Stimulated activated CD4-positive, alpha-beta T cell treated with anti-CD3 and anti-CD28 coated beads, TNF-alpha, amount 100 ng/mL, for 1 hour (primary cell): ENCODE measurements at places on chromosomes 12 and 14.

DNA sequence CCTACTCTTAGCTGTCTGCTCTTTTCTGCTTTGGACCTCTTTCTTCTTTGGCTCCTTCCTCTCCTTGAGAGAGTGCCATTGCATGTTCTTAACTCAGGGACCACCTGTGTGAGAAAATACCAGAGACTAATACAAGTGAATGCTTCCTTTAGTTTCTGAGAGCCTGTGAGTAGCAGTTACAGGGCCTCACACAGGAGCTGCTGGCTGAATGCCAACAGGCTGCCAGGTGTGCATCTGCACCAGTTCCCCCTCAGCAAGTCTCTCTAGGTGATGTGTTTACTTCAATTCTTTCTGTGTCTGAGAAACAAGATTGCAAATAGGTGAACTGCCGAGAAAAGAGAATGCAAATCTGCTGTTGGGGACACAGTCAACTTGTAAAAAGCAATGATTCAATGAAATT, 108.2 kb downstream of the STXBP6 start:
- no peak for DNase-seq

DNA sequence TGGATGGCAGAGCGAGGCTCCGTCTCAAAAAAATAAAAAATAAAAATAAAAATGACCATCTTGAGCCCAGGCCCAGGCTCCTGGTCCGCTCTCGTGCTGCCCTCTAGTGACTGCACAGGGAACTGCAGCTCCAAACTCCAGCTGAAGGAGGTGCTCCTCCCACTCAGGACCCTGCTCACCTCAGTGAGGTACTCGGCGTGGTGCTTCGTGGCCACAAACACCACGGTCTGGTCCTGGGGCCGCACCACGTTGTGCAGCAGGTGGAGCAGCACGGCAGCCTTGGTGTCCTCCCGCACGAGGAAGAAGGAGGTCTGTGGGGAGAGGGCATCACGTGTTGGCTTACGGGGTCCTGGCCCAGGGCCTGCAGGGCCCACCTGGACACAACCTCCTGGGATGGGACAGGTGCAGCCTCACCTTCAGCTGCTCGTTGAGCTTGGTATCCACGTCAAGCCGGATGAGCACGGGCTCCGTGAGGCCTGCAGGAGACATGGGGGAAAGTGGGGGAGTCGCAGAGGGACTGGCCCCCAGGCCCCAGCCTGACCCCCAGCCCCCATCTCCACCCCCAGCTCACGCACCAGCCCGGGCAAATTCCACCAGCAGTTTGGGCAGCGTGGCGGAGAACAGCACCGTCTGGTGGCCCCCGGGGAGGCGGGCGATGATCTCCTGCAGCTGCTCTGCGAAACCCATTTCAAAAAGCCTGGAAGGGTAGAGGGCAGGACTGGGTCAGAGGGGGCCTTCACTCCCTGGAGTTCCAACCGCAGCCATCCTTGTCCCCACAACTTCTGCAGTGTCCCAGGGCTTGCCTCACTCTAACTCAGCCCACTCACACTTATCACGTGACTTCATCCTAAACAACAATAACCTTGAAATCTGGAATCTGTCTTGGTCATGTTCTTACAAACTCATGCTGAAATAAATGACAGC, 10.6 kb downstream of the DDX54 start:
- DNase-seq = peak; percentile 76

GRCh38 chr12:31008241-31008761, 65.4 kb upstream of the DDX11 start:
- DNase-seq = no peak

GRCh38 chr14:75577729-75578101, 705 bp upstream of the FLVCR2 start:
- DNase-seq = peak; percentile 25

GRCh38 chr14:38502239-38502638, 246.3 kb upstream of the CLEC14A start:
- no peak for DNase-seq
